ENCODE measurements at places on chromosomes 2 and 18.

DNA sequence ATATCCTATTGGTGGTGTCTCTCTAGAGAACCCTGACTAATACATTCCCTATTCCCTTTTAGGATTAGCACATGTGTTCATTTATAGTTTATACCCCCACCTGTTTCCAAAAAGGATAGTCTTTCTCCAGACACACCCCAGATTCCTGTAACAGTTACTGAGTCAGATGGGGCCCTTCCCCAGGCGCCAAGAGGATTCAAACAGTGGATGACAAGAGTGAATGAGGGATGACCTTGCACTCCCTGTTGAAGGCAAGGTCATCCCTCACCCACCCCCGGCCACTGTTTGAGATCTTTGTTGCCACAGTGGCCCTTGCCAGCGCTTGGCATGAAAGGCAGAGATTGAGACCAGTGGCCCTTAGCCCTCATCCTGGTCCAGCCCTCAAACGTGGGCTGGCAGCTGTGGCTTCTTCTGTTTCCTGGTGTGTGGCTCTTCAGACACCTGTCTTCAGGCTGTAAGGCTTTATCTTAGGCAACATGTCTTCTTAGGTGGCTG lies 15.3 kb upstream of the REEP1 start:
- DNase-seq: no peak

GRCh38 chr18:47754311-47755101 lies 176.0 kb downstream of the SMAD2 start:
- DNase-seq: peak; percentile 61

- DNase-seq: no peak
Observed at GRCh38 chr2:220269367-220269766, 641.9 kb downstream of the SLC4A3 start.

GRCh38 chr2:106026271-106027190 lies 167.6 kb downstream of the UXS1 start:
- DNase-seq: no peak

DNA sequence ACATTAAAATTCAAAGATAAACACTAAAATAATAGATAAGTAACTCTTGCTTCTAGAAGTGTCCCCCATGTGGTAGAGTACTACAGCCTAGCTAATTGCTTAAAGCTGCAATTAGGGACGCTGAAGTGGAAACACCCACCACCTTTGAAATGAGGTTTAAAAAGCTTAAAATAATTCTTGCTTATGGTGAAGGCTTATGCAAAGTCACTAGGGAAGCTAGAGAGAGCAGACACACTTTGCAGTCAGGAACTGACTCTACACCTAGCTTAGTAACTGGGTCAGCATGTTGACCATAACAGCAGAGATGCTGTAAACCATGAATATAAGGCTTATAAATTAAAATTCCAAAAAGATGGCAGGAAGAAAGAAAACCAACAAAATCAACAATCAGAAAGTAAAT lies 65.4 kb upstream of the DSG1 start:
- no peak for DNase-seq

DNA sequence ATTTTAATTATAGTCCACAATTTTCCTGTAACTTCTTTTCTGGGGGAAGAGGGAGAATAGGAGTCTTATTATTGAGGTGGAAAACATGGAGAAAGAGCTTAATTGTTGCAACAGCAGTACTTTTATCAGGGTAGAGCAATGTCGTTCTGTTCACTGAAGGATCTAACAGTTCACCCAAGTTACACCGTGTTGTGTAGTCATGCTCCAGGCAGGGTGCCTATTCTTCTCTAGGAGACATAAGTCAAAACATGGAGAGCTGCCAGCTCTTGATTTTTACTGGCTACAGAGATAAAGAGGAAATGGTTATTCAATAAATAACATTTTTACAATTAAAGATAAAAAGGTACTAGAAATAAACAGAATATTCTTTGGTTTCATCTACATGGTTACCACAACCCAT lies 594.3 kb upstream of the NETO1 start:
- DNase-seq: peak; percentile 6

GRCh38 chr18:35982409-35983114 lies 10.1 kb downstream of the RMP24 start:
- no peak for DNase-seq

GRCh38 chr2:143649226-143649740 lies 520.1 kb downstream of the ARHGAP15 start:
- no peak for DNase-seq

DNA sequence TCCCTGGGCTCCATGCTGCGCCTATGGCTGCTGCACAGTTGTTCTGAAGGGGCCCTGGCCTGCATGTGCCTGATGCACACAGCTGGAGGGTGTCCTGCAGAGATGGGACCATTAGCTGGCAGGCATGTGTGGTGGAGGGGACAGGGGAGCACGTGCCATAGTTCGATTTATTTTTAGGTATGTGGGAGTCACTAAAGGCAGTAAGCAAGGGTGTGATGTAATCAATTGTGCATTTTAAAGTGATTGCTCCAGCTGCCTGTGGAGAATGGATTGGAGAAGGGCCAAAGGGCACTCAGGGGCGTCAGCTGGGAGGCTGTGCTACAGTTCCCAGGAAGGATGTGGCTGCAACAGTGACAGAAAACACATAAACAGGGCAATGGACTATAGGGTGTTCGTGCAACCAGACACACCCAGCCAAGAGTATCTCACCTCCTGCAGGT lies 205.1 kb downstream of the ARL4C start:
- DNase-seq: peak; percentile 65

DNA sequence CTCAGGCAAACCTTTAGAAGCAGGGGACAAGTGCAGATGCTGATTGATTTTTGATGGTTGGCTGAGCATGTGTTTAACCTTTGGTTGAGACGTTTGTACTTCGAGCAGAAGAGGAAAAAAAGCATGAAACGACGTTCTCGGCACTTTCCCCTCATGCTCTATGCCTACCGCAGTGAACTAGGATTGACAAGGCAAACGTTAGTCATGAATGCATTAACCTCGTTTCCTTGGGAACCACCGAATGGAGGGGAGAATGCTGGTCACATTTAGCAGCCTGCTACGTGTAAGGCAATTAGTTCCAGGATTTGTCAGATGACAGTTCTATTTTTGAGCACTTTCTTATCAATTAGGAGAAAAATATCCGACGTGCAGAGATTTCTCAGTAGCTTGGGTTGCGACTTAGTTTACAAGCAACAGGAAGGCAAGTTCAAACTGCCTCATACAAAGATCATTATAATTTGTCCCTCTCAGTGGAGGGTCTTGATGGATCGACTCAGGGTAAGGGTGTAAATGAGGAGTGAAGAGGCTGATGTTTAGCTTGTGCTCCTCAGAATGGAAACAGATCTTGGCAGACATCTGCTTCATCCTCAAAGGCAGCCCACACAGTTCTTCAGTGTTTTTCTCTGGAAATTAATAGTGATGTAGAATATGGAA lies 47.4 kb upstream of the GPR45 start:
- DNase-seq: no peak

DNA sequence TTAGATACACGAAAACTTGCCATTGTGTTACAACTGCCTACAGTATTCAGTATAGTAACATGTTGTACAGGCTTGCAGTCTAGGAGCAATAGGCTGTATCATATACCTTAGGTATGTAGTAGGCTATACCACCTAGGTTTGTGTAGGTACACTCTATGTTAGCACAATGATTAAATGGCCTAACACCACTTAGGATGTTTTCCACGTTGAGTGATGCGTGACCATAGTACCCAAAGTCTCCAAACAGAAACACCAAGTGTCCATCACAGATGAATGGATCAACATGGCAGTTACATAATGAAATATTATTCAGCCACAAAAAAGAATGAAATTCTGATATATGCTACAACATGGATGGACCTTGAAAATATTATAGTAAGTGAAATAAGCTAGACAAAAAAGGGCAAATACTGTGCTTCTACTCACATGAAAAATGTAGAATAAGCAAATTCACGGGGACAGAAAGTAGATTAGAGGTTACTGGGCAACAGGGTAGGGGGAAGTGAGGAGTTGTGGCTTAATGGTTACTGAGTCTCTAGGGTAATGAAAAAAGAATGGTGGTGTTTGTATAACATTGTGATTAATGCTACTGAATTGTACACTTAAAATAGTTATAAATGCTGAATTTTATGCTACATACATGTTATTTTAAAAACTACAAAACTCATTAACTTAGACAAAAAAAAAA lies 62.6 kb downstream of the TMEM131 start:
- DNase-seq: no peak

DNA sequence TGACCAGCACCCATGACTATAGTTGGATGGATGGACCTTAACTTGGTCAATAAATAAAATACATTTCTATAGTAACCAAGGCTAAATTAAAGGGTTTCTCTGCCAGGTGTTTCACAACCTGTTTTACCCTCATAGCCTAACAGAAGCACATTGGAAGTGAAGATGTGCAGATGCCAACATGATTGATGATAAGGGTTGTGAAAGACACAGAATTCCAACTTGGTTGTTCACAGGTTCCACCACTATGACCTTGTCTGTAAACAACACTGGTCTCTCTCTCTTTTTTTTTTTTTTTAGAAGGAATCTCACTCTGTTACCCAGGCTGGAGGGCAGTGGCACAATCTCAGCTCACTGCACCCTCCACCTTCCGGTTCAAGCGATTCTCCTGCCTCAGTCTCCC lies 37.5 kb upstream of the PTH2R start:
- DNase-seq: no peak

- no peak for DNase-seq
Observed at GRCh38 chr2:200862532-200863000, 1.9 kb downstream of the CLK1 start.

- DNase-seq: no peak
Observed at GRCh38 chr2:2041256-2041824, 289.7 kb downstream of the MYT1L start.

GRCh38 chr18:78790511-78790910 lies 189.1 kb upstream of the SALL3 start:
- no peak for DNase-seq

- no peak for DNase-seq
Observed at GRCh38 chr2:101140978-101141655, 10.1 kb downstream of the TBC1D8 start.

DNA sequence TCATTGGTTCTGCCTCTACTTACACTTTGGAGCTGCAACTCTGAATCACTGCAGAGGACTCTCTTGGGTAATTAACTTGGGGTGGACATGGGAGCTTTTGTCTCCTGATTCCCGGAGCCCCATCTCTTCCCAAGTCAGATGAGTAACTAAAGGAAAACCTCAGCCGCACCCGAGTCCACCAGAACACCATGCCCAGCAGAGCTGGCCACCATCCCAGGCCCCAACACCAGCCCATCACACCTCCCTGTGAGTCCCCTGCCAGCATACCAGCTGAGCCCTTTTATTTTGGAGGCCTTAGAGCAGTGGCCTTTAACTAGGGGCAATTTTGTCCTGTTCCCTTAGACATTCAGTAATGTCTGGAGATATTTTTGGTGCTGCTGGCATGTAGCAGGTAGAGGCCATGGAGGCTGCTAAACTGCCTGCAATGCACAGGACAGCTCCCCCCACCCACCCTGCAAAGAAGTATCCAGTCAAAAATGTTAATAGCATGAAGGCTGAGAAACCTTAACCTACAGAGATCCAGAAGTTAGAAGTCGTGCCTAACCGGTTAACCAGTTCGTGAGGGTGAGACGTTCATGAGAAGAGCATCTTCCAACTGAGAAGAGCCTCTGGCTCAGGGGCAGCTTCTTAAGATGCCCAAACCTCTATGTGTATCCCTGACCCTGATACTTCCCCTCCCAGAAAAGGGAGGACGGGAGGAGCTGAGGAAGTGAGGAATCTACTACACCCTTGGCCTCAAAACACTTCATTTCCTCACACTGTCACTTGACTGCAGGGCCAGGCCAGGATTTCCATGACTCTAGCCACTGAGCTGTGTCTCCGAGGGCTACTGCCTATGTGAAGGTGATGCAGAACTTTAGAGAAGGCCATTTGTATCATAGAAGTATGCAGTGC lies 139.9 kb upstream of the EPAS1 start:
- DNase-seq: no peak

DNA sequence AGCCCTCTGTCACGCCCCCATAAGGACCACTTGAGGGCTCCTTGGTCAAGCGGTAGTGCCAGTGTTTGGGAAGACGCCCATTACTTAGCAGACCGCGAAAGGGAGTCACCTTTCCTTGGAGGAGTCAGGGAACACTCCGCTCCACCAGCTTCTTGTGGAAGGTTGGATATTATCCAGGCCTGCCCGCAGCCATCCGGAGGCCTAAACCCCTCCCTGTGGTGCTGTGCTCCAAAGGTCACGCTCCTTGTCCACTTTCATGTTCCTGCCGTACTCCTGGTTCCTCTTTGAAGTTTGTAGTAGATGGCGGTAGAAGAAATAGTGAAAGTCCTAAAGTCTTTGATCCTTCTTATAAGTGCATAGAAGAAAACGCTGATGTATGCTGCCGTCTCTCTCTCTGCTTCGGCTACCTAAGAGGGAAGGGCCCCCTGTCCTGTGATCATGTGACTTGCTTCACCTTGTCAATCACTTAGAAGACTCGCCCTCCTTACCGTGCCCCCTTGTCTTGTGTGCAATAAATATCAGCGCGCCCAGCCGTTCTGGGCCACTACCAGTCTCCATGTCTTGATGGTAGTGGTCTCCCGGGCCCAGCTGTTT lies 1.7 kb upstream of the CATIP start:
- no peak for DNase-seq

GRCh38 chr2:47592381-47592780 lies 189.4 kb downstream of the MSH2 start:
- DNase-seq: no peak

DNA sequence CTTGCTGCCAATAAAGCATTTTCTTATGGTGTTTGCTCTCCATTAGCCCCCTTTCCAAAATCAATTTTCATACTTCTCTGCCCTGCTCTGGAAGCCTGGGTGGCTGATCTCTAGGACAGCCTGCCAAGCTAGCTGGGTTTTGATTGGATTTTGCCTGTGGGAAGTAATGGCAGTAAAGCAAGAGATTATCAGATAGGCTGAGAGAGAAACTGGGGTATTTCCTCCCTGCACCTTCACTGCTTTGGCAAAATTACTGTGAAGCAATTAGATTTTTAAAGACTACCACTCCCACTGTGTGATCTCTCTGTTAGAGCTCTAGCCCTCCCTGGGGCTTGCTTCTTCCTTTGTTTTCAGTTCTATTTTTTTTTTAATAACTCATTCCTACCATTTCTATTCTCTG lies 223.8 kb downstream of the DLGAP1 start:
- DNase-seq: no peak

DNA sequence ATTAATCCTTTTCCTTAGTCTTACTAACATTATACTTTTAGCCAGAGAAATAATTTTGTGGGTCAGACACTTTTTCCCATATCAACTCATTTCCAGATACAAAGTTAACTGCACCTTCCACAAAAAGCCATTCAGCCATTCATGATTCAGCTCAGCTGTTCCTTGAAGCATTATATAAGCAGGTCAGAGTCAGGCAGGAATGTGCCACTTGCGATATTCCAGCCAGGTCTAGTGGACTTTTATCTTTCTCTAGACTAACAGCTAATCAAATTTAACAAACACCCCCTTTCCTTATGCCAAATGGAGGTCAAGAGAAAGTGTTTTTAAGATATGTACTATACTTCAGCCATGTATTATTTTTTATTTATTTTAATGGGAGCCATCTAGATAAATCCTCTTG lies 75.6 kb upstream of the EPB41L3 start:
- DNase-seq: no peak

GRCh38 chr2:7430869-7431641 lies 513.8 kb downstream of the RNF144A start:
- no peak for DNase-seq
